ENCODE measurements at places on chromosomes 1 and 21.

DNA sequence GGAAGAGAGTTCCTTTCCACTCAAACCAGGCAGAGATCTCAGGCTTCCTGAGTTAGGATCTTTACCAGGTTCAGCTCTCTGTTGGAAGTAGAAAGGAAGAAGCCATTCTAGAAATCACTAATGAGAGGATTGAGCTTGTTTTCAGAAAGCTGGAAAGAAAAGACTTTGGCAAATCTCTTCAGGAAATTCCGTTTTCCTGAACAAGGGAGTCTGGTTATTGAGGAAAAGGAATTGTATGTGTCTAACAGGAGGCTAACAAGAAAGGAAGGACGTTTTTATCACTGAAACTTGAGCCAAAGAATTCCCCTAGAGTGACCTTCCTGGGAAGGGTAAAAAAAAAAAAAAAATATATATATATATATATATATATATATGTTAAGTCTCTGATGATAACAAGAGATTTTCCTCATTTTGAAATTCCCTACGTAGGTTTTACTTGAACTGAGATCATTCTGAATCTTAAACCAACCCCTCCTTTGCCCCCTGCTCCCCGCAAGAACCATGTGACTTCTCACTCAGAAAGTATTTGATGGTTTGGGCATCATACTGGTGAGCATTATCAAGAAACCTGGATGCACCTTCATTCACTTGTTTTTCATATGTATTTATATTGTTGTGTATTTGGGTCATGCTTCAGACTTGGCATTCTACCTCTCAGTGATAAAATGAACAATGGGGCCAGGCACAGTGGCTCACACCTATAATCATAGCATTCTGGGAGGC is 98.4 kb upstream of the BMP8A start:
- DNase-seq = no peak

DNA sequence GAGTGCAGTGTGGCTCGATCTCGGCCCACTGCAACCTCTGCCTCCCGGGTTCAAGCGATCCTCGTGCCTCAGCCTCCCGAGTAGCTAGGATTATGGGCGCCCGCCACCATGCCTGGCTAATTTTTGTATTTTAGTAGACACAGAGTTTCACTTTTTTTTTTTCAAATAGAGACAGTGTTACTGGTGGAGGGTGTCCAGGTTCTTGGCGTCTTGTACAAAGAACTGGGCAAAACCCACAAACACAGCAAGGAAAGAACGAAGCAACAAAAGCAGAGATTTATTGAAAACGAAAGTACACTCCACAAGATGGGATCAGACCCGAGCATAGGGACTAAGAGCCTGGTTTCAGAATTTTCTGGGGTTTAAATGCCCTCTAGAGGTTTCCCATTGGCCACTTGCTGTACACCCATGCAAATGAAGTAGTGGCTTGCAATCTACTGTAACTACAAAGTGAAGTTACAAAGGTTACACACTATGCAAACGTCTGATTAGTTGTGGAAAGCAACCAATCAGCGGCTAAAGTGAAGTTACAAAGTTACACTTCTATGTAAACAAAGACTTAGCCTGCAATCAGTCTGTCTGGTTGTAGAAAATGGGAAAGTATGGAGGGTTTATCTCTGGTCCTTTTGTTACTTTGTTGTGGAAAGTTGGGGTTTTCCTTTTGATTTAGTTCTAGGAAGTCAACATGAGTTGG is 199.1 kb downstream of the DYRK1A start:
- no peak for DNase-seq

DNA sequence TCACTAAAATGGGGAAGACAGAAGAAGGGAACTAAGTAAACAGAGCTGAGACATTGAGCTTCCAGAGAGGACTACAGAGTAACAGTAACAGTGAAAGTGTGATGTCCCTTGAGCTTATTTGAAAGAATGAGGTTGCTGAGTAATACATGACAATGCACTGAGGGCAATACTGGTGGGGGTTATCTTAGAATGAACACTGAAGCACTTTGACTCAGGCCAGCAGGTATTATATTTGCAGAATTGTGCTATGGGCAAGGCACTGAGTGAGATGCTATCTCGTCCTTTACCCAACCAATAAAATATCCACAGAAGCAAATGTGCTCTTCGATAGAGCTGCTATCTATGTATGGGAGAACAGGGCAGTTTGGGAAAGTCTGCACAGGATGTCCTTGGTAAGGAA is 133.2 kb downstream of the DISP1 start:
- DNase-seq = no peak

- DNase-seq = no peak
Measured at GRCh38 chr1:245946905-245947304, 560.2 kb downstream of the SMYD3 start.

- no peak for DNase-seq
Measured at GRCh38 chr1:52582116-52582696, 20.0 kb upstream of the GPX7 start.

DNA sequence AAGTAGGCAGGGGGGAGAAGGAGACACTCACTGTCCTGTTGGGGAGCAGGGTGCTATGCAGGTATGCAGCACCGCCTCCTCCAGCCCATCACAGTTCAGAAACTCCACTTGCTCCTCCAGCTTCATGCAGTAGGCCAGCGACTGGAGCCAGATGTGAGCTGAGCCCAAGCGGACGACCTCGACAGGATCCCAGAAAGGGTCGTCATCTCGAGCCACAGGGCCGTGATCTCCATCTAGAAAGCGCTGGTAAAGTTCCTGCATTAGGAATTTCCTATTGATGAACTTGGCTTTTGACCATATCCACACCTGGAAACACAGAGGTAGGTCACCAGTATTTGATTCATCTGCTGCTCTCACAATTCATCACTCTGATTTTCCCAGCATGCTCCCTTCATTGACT is 56.1 kb downstream of the SCCPDH start:
- DNase-seq = peak; percentile 42

DNA sequence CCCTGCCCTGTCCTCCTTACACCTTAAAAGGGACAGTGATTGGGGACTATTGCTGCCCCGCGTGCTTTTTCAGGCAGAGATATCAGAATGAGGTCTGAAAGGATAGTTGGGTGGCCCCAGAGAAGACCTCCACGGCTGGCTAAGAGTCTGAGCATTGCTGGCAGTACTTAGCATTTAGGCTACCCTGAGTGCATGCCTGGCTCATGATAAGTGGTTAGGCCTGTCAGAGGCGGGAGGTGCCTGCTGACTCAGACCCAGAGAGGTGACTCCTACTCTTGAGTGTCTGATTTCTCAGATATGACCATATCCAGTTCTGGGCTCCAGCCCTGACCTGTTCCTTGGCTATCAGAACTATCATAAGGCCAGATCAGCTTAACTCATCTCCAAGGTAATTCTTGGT is 213.7 kb downstream of the PBX1 start:
- DNase-seq = peak; percentile 77

Measured in osteoblast (primary cell).